Ascending aorta (tissue), 2 donors: ENCODE measurements at places on chromosomes 7 and 10.

- no peak overlapping the region for H3K27ac ChIP-seq
- no peaks in the 10 kb centered on the region for H3K36me3 ChIP-seq
- H3K27me3 ChIP-seq = no peaks in the 10 kb centered on the region
These were observed 24.8 kb downstream of the NPTX2 start for GRCh38 chr7:98641646-98642500.

DNA sequence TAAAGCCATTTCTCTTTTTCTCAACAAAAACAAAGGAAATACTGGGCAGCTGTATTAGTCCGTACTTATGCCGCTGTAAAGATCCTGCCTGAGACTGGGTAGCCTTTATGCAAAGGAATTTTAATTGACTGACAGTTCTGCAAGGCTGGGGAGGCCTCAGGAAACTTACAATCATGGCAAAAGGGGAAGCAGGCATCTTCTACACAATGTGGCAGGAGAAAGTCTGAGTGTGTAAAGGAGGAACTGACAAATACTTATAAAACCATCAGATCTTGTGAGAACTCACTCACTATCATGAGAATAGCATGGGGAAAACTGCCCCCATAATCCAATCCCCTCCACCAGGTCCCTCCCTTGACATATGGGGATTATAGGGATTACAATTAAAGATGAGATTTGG lies 264.3 kb downstream of the SEMA3A start:
- H3K27me3 ChIP-seq = no peaks in the 10 kb centered on the region
- no peaks in the 10 kb centered on the region for H3K36me3 ChIP-seq
- no peaks in the 10 kb centered on the region for H3K4me1 ChIP-seq
- no peak overlapping the region for H3K27ac ChIP-seq

DNA sequence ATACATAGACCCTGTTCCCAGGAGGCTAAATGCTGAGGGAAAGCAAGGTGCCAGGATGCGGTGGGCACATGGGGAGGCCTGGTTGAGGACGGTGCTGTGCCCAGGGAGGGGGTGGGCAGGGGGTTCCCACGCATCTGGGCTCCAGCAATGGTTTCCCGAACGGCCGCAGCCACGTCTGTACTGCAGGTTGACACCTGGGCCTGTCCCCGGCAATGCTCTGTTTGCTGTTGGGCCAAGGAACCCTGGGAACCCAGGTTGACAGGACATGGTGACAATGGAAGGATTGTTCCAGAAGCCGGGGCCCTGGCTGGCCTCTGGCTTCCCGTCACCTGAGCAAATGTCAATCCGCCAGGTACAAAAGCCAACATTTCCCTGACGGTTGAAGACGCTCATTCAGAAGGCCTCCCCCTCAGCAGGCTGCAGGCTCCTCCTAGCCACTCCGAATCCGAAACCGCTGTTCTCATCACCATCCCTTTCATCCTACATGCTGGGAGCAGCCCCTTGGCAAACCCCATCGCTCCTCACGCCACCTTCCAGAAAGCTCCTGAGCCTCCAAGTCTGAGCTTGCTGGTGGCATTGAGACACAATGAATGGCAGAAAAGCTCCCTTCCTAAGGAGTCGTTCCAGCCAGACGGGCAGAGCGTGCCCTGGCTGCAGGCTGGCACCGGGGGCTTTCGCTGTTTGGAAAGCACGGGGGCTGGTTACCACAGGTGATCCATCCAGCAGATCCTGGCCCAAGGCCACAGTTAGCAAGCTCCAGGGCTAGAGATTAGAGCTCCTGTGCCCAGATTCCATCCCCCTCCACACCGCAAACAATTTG lies 31.2 kb downstream of the SPOCK2 start:
- H3K27me3 ChIP-seq = no peaks in the 10 kb centered on the region
- no peaks in the 10 kb centered on the region for H3K36me3 ChIP-seq
- DNase-seq = no peak
- H3K27ac ChIP-seq = no peak overlapping the region
- H3K4me3 ChIP-seq = no peak overlapping the region

- H3K4me3 ChIP-seq = no peak overlapping the region
- H3K27me3 ChIP-seq = no peaks in the 10 kb centered on the region
- no peak for DNase-seq
- H3K27ac ChIP-seq = no peak overlapping the region
- no peaks in the 10 kb centered on the region for H3K4me1 ChIP-seq
- H3K36me3 ChIP-seq = no peaks in the 10 kb centered on the region
These were observed 147.9 kb upstream of the FAM20C start for GRCh38 chr7:44541-44896.

DNA sequence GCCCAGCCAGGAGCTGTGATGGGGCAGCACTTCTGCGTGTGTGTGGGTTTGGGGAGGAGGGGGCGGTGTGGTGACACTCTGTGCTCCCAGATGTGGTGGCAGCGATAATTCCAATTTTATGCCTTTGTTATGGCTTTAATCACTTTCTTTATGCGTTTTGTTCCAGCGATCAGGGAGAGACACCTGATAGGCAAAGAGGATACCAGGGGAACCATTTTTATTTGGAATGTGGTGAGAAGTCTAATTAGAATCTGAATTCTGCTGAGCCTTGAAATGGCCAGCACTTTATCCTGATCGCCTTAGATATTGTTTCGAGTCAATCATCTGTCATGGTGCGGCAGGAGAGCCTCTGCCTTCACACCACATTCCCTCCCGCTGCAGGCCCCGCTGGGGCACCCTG lies 79.5 kb downstream of the HIF1AN start:
- no peaks in the 10 kb centered on the region for H3K4me1 ChIP-seq
- no peak overlapping the region for H3K27ac ChIP-seq
- no peaks in the 10 kb centered on the region for H3K36me3 ChIP-seq

DNA sequence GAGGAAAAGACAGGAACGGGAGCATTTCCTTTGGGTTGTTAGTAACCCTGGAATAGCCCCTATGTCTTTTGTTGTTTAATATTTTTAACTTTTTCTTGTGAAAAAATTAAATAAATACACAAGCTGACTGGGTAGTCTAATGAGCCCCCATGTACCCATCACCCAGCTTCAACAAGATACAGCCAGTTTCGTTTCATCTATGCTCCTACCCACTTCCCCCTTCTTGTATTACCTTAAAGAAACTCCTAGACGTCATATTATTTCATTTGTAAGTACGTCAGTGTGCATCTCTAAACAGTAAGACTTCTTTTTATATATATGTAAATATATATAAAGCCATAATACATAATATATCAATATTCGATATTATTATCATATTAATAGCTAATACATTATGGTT lies 42.8 kb upstream of the NUB1 start:
- no peak overlapping the region for H3K27ac ChIP-seq
- no peaks in the 10 kb centered on the region for H3K36me3 ChIP-seq
- H3K27me3 ChIP-seq = no peaks in the 10 kb centered on the region

DNA sequence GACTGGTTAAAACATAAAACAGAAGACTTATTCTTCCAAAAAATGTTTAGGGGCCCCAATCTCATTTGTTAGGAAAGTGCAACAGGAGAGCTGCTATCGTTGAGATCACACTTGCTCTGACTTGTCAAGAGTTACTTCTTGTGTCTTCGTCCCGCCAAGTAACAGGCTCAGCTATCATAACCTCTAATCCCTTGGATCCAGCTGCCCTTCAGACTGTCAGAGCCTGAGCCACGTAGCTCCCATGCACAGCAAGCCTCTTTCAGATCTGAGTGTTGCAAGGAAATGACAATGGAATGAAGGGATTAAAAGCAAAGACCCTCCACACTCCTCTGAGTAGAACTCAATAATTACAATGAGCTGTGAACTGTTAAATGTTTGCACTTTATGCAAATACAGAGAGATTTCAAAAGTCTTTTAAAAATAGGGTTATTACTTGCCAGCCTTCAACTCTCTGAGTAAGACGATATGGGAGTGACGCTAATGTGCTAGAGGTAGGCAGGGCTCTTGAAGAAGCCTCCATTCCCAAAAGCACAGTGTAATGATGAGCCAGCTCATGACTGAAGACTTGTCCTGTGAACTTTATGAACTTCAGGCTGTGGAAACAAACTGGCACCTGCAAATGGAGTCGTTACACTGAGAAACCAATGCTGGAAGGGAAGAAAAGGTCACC lies 28.4 kb upstream of the CDK13 start:
- no peaks in the 10 kb centered on the region for H3K36me3 ChIP-seq
- H3K27me3 ChIP-seq = no peaks in the 10 kb centered on the region
- no peaks in the 10 kb centered on the region for H3K4me1 ChIP-seq
- DNase-seq = no peak

GRCh38 chr10:13660551-13660920 lies 73.8 kb downstream of the PRPF18 start:
- H3K27me3 ChIP-seq = no peaks in the 10 kb centered on the region
- H3K4me3 ChIP-seq = no peak overlapping the region
- no peak overlapping the region for H3K27ac ChIP-seq
- peaks cover 24% of the 10 kb centered on the region for H3K36me3 ChIP-seq
- H3K4me1 ChIP-seq = no peaks in the 10 kb centered on the region

GRCh38 chr10:108363576-108363975 lies 1199.1 kb upstream of the SORCS1 start:
- no peaks in the 10 kb centered on the region for H3K27me3 ChIP-seq
- no peak for DNase-seq
- H3K4me1 ChIP-seq = no peaks in the 10 kb centered on the region
- H3K27ac ChIP-seq = no peak overlapping the region
- H3K4me3 ChIP-seq = no peak overlapping the region

DNA sequence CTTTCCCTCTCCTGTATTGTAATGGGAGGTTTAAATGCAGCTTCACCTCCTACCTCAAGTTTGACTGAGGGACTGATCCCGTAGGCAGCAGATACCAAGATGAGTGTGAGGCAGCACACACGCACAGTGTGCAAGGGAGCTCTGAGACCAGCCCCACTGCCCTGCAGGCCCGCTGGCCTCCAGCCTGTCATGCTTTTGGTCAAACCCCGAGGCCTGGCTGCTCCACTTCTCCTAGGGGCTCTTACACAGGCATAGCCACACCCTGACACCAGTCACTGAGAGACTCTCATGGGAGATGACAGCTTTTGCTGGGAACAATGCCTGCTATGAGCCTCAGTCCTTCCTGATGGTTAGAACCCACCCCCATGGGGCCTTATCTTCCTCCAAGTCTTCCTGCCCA lies 27.6 kb downstream of the DRGX start:
- no peak overlapping the region for H3K4me3 ChIP-seq
- H3K27me3 ChIP-seq = no peaks in the 10 kb centered on the region
- no peaks in the 10 kb centered on the region for H3K36me3 ChIP-seq
- no peaks in the 10 kb centered on the region for H3K4me1 ChIP-seq
- H3K27ac ChIP-seq = no peak overlapping the region

GRCh38 chr10:71742301-71743088 lies 22.9 kb upstream of the C10orf105 start:
- H3K27ac ChIP-seq = no peak overlapping the region
- DNase-seq = no peak
- no peaks in the 10 kb centered on the region for H3K36me3 ChIP-seq
- no peaks in the 10 kb centered on the region for H3K4me1 ChIP-seq

DNA sequence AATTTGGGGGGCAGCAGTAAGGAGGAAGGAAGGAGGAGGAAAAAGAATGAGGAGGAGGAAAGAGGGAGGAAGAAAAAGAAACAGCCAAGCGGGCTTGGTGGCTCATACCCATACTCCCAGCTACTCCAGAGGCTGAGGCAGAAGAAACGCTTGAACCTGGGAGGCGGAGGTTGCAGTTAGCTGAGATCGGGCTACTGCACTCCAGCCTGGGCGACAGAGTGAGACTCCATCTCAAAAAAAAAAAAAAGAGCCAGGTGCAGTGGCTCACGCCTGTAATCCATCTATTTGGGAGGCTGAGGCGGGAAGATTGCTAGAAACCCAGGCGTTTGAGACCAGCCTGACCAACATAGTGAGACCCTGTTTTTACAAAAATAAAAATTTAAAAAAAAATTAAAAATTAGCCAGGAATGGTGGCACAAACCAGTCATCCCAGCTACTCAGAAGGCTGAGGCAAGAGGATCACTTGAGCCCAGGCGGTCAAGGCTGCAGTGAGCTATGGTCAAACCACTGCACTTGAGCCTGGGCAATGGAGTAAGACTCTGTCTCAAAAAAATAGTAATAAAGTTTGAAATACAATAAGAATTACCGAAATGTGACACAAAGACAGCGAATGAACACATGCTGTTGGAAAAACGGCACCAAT lies 14.1 kb upstream of the CRCP start:
- H3K4me3 ChIP-seq = peak overlapping the region; percentile 47
- no peaks in the 10 kb centered on the region for H3K27me3 ChIP-seq
- no peaks in the 10 kb centered on the region for H3K4me1 ChIP-seq
- no peaks in the 10 kb centered on the region for H3K36me3 ChIP-seq
- DNase-seq = no peak

- DNase-seq = no peak
- H3K36me3 ChIP-seq = no peaks in the 10 kb centered on the region
- peaks cover 6% of the 10 kb centered on the region for H3K4me1 ChIP-seq
- H3K4me3 ChIP-seq = peak within 1 kb of the TSS; percentile 94
These were observed at the start of gene ETV1 for GRCh38 chr7:13989126-13989948. Gene ETV1, minus strand, starts transcription at chr7:13989666. Its CDS starts 614 bp downstream, at chr7:13989052.

GRCh38 chr7:129657363-129657762 lies 45.8 kb downstream of the NRF1 start:
- H3K4me1 ChIP-seq = no peaks in the 10 kb centered on the region
- no peak overlapping the region for H3K27ac ChIP-seq
- no peak overlapping the region for H3K4me3 ChIP-seq

DNA sequence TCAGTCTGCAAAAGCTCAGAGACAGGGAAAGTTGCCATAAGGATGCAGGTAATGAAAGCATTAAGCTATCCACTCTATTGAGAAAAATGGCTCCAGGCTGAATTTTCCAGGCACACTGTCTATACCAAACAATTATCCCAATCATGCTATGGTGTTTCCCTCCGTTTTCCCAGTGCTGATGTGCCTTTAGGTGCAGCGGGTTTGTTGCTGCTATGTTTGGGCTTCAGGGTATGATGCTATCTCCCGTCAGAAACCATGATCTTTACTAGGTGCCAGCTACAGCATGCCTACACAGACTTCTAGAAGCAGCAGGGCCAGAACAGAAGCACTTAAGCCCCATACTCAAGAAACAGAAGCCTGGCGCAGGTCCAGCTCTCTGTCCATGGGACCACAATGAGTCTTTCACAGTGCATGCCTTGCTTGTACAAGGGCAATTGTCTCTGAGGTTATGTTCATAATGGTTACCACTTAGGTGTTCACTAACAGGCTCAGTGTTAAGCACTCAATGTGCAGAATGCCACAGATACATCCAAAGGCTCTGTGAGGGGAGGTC lies 19.4 kb downstream of the STEAP1B start:
- H3K4me3 ChIP-seq = no peak overlapping the region
- no peaks in the 10 kb centered on the region for H3K27me3 ChIP-seq
- H3K36me3 ChIP-seq = no peaks in the 10 kb centered on the region
- H3K27ac ChIP-seq = no peak overlapping the region
- H3K4me1 ChIP-seq = no peaks in the 10 kb centered on the region
- no peak for DNase-seq

- H3K4me3 ChIP-seq = no peak overlapping the region
- H3K4me1 ChIP-seq = no peaks in the 10 kb centered on the region
- H3K36me3 ChIP-seq = no peaks in the 10 kb centered on the region
- H3K27ac ChIP-seq = no peak overlapping the region
- no peaks in the 10 kb centered on the region for H3K27me3 ChIP-seq
These were observed 134.8 kb downstream of the INHBA start for GRCh38 chr7:41568135-41568534.

- no peaks in the 10 kb centered on the region for H3K4me1 ChIP-seq
- H3K27me3 ChIP-seq = no peaks in the 10 kb centered on the region
- DNase-seq = no peak
- no peaks in the 10 kb centered on the region for H3K36me3 ChIP-seq
These were observed 78.2 kb downstream of the ELFN1 start for GRCh38 chr7:1748076-1748838.
